Testis (tissue), 5 donors: ENCODE measurements at places on chromosomes 2 and 18. TPM values are rescaled to one million over a fixed set of nuclear protein-coding genes. Genes with fewer than 3 reads are reported as not detected.

DNA sequence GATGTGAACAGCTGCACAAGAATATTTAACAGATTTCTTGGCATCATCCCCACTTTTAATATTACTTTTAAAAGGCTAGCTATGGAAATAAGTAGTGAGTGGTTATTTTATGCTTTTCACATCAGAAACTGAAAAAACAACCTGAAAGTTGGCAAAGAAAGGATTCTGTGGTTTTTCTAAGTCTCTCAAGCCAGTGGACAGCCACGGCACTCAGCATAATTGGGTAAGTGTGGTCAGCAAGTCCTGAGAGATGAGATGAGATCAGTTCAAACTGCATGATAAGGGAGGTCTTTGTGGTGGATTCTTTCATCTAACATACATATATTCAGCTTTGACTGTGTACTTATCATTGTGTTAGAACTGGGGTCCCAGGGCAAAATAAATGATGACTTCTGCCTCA lies 105.2 kb downstream of the LYPD6B start:
- DNase-seq = no peak

DNA sequence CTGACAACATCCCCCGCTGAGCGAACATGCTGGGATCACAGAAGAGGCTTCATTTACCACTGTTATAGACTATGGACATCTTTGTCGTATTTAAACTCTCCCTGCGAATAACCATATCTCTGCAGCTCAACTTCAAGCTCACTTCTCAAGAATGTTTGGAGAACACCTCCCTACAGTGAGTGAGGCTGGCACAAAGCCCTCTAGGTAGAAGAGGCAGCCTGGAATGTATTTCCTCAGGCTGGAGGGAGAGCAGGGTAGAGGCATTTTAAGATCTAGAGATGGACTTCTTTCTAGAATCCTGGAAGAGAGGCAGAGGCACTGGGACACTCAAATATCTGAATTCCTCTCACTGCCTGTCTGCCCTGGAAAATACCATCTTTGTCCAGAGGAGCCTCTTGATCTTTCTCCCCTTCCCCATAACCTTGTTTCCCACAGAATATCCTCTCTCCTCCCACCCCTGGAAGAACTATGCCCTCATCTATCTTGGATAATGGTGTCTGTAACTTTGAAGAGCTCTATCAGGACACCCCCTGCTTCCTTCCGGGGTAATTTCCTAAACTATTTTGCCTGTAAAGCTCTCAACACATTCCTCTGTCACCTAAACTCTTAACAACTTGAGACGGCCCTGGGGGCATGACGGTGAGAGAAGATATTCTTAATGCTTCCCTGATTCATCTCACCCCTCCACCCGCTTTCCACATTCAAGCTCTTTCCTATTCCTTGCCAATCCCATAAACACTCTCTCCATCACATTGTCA lies 2.4 kb upstream of the ANTXR1 start:
- DNase-seq = no peak

DNA sequence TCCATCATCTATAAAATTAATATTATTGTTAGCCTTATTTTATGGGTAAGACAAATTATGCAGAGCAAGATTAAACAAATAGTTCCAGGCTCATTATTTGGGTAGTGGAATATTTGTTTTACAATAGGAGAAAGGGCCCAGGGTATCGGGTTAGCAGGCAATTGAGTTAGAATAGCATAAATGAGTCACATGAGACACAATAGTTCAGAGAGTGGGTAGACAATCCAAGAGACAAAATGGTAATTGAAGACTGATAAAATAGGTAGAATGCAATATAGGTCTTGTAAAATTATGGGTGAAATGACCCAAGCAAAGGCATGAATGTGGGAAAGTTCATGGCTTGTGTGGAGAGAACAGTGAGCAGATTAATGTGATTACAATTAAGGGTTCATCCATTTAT lies 790.9 kb upstream of the GCFC2 start:
- no peak for DNase-seq

GRCh38 chr2:162138310-162138709 lies 13.7 kb downstream of the GCG start:
- DNase-seq = no peak

DNA sequence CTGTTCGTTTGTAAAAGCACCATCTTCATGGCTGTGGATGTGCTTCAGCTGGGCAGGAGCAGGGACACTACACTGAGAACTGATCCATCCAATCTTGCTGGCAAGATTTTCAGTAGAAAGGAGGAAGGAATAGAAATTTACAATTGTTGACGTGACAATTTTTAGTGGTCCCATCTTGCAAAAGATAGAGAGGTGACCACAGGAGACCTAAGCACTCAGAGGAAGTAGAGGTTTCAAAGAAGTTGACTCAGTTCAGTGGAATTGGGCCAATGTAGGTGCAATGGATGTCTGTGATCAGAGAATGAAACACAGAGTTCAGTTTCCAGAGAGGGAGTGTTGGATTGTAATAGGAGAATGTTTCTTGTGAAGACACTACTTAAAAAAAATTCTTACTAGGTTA lies 1.4 kb downstream of the UGT1A5 start:
- DNase-seq = no peak

DNA sequence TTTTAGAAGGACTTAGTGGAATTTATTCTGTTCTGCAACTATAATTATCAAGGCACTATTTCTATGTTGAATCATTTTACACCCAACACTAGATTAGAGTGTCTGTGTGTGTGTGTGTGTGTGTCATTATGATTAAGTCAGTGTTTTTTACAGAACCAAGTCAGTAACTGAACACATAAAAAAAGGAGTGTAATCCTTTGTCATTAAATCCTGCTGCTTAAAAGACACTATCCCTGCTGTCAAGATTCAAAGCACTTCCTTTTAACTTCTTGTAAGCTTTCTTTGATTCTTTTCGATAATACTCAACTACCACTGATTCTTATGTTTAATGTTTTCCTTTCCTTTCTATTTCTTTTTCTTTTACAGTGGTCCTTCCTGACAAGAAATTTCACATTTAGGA lies 306.7 kb downstream of the ZNF804A start:
- DNase-seq = no peak

DNA sequence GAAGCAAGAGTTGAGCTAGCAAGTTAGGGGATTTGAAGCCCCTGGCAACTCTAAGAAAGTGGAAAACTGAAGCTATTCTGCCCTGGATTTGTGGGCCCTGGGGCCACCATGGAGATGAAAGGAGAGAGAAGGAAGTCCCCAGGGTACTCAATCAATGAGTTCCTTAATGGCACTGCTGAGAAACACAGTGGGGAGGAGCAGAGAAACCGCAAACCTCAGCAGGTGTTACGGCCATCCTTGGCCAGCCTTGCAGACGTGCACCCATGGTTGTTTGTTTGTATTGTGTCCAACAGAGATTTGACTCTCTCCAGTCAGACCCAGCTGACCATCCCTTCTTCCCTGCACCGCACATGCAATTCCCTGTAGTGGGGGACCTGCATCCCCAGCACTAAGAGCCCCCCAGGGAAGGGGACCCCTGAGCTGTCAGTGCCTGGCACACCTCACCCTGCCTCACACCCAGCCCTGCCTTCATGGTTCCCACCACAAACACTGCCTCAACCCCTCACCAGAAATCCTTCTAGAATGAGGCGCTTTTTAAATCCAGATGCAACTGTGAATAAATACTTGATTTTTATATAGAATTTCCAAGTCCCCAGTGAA lies 255.3 kb downstream of the SH3BP4 start:
- no peak for DNase-seq

- no peak for DNase-seq
Observed at GRCh38 chr2:144560251-144560650, 40.3 kb upstream of the ZEB2 start.

DNA sequence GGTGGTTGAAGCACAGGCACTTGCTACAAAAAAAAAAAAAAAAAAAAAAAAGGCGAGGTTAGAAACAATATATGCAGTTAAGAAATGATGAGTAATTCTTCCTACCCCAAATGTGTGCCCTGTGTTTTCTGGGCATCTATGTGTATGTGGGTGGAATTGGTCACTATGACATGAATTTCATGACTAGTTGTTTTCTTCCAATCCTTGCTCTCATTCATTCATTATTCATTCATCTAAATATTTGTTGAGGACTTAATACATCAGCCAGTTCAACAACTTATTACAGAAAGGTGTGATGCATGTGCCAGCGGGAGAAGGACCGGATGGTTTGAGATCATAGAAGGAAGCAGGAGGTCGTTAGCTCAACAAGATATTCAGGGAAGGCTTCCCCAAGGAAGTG lies 8.3 kb upstream of the EGR4 start:
- no peak for DNase-seq

- DNase-seq = no peak
Observed at GRCh38 chr2:27736890-27737204, 34.7 kb upstream of the MRPL33 start.

DNA sequence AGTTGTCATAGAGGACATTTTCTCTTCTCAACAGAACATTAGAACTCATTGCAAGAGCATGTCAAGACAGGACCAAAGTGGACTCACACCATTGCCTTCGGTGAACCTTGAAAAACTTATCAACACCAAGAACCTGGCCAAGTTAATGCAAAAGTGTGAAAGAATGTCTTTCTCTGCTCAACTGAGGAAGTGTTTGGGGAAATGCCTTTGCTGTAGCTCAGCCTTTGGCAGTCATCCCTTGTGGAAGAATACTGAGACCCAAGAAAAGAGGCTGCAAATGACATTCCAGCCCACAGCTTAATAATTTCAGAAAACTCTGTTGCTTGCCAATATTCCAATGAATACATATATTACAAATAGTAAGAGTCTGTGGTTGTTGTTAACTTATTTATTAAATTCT lies 728.8 kb upstream of the PIK3C3 start:
- DNase-seq = no peak

GRCh38 chr2:37688771-37689468 lies 17.5 kb upstream of the CDC42EP3 start:
- DNase-seq = no peak

DNA sequence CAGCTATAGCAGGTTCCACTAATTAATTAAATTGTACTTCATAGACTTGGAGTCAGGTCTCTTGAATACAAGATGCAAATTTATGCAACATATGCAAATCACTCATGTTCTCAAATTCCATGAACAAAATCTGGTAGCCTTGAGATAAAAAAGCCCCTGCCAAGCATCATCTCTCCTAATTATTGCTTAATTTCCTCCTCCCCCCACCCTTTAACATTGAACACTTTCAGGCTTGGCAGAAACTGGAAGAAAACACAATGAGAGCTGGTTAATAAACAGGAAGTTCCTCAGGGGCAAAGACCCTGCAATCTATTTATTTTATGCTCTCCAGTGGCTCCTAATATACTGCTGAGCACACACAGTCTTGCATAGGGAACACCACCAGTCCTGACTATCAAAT lies 35.6 kb upstream of the ACVR1 start:
- DNase-seq = no peak

GRCh38 chr2:152499896-152500735 lies 165.1 kb downstream of the FMNL2 start:
- peak; percentile 38 for DNase-seq

DNA sequence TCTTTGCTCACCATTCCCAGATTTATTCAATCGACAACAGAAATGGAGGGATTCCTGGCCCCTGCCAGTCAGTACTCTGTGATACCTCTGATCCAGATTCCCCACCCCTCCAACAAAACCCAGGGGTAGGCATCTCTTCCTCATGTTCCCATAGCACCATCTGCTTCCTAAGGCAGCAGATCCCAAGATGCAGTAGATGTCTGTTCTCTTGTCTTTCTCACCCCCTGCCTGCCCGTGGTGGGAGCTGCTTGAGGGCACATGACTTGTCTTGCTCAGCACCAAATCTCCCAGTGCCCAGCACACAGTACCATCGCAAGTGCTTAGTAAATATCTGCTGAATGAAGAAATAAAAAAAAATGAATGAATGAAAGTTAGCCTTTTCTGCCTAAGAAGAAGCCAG lies 98.2 kb downstream of the ZBTB7C start:
- DNase-seq = no peak

- peak; percentile 66 for DNase-seq
Observed at GRCh38 chr2:31138037-31138962, at the start of gene GALNT14. Gene GALNT14, minus strand, starts transcription at chr2:31138440. Its CDS starts 354 bp downstream, at chr2:31138086.

DNA sequence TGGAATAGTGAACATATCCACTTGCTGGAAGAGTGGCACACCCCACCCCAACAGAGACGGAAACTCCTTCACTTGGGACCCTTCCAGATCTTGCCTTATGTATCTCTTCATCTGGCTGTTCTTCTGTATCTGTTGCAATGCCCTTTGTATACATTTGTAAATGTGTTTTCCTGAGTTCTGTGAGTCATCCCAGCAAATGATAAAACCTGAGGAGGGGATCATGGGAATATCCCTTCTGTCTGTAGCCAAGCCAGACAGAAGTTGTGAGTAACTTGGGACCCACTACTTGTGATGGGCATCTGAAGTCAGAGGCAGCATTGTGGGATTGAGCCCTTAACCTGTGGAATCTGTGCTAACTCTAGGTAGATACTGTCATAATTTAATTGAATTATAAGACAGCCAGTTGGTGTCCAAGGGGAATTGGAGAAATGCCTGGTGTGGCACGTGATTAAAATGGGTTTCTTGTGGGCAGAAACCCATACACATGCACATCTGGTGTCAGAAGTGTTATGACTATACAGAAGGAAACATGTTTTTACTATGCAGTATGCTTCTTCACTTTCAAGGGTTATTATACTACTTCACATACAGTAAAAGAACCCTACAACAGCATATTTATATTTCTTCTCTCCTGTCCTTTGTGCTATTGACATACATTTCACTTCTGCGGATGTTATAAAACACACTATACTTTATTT lies 32.3 kb upstream of the TMEM247 start:
- DNase-seq = no peak

GRCh38 chr2:38659115-38659514 lies 6.8 kb upstream of the GALM start:
- no peak for DNase-seq

GRCh38 chr2:46187112-46187618 lies 110.0 kb upstream of the EPAS1 start:
- peak; percentile 42 for DNase-seq

GRCh38 chr2:158994920-158995676 lies 26.7 kb downstream of the TANC1 start:
- no peak for DNase-seq

- DNase-seq = no peak
Observed at GRCh38 chr2:150698016-150698661, 210.7 kb upstream of the RND3 start.

Gene RESP18
- polyA plus RNA-seq = 1.4 TPM

Gene RND3
- 5.0 TPM for polyA plus RNA-seq

Gene IL1A
- 15.8 TPM for polyA plus RNA-seq

Gene TXNDC2
- 212 TPM for polyA plus RNA-seq

Gene L3MBTL4
- 26.6 TPM for polyA plus RNA-seq

Gene SELENOI
- polyA plus RNA-seq = 8.7 TPM

Gene ABI2
- polyA plus RNA-seq = 109 TPM

Gene AMMECR1L
- 31.5 TPM for polyA plus RNA-seq

Gene CD8B
- polyA plus RNA-seq = 2.2 TPM

Gene RAB6D
- polyA plus RNA-seq = 1.3 TPM

Gene EIF4E2
- polyA plus RNA-seq = 93.5 TPM

Gene EIPR1
- 31.5 TPM for polyA plus RNA-seq

Gene TGFA
- polyA plus RNA-seq = 5.1 TPM
